ENCODE measurements at places on chromosomes 7 and 10.

- DNase-seq: no peak
These were observed 100.3 kb downstream of the ARL5B start for GRCh38 chr10:18759575-18759974.

- peak; percentile 36 for DNase-seq
These were observed 3.2 kb upstream of the HUS1 start for GRCh38 chr7:47982610-47983009.

DNA sequence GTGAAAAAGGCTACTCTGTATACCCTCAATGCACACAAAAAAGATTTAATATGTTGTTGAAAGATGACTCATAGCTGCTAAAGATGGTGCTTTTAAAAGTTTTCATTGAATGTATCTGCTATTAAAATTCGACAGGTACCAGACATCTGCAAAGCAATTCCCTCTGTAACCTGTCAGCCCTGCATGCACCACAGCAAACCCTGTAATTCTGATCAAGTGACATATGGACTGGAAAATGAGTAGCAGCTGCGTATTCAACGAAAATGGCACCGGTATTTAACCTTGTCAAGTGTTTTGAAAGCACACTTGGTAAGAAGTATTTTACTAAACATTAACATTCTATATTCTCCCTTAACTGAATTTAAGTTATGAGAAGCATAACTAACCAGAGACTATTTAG is 58.2 kb upstream of the PTPRN2 start:
- DNase-seq: no peak

GRCh38 chr10:27646194-27646593 is 99.4 kb downstream of the MKX start:
- DNase-seq: no peak

DNA sequence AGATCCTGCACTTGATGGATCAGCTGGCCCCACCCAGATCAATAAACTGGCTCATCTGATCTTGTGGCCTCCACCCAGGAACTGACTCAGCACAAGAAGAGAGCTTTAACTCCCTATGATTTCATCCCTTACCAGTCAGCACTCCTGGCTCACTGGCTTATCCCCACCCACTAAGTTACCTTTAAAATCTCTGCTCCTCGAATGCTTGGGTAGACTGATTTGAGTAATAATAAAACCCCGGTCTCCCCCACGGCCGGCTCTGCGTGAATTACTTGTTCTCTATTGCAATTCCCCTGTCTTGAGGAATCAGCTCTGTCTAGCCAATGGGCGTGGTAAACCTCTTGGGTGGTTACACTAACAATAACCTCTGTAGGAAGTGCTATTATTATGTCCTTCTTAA is 83.7 kb downstream of the MBL2 start:
- DNase-seq: no peak

DNA sequence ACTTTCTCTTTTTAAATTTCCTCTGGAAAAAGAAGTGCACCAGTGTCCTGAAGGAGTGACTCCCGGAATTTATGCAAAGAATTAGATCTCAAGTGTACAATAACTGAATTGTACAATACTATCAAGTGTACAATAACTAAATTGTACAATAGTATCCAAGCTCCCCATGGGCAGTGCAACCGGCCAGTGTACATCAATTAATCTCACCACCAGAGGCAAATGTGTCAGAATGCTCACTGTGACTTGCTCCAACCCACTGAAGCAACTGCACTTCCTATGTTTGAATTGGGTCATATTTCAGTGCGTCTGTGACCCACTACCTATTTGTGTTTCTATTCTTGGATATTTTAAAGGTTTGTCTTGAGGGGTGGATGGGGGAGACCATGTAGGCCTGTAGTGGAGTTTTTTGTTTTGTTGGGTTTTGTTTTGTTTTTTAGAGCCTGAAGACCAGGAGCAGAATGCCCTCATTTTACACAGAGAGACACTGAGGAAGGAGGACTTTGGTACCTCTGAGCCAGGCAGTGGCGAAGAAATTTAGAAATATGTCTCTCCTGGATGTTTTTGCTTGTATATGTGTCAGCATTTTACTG is 78.5 kb upstream of the CTTNBP2 start:
- DNase-seq: no peak

DNA sequence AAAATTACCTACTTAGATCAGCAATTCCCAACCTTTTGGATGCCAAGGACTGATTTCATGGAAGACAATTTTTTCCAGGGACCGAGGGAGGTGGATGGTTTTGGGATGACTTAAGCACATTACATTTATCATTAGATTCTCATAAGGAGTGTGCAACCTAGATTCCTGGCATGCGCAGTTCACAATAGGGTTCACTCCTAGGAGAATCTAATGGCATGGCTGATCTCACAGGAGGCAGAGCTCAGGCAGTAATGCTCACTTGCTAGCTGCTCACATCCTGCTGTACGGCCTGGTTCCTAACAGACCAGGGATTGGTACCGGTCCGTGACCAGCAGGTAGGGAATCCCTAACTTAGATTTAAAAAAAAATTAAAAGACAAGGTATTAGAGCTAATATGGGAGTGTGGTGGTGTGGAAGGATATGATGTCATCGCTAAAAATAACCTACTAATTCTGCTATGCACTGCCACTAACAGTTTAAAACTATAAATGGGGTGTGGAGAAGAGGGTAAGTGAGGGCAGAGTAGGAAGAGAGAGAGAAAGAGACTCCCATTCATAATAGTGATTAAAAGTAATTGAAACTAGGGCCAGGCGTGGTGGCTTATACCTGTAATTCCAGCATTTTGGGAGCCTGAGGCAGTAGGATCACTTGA is 282.7 kb downstream of the BAMBI start:
- DNase-seq: no peak

- DNase-seq: peak; percentile 38
These were observed 10.0 kb upstream of the CHCHD1 start for GRCh38 chr10:73771722-73772280.

DNA sequence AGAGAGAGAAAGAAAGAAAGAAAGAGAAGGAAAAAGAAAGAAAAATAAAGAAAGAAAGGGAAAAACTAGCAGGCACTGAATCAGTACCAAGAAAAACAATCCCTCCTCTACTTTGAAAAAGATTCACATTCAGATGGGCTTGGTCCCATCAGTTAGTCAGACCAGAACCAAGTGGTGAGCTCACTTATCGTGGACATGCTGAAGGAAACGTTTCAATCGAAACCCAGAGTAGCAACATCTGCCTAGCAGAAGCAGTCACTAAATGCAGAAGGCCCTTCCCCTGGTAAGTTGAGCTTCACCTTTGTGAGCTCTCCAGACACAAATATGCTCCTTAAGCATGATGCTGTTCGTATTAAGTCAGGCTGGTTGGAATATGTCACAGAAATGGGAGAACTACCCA is 167.7 kb downstream of the TRIL start:
- DNase-seq: no peak

DNA sequence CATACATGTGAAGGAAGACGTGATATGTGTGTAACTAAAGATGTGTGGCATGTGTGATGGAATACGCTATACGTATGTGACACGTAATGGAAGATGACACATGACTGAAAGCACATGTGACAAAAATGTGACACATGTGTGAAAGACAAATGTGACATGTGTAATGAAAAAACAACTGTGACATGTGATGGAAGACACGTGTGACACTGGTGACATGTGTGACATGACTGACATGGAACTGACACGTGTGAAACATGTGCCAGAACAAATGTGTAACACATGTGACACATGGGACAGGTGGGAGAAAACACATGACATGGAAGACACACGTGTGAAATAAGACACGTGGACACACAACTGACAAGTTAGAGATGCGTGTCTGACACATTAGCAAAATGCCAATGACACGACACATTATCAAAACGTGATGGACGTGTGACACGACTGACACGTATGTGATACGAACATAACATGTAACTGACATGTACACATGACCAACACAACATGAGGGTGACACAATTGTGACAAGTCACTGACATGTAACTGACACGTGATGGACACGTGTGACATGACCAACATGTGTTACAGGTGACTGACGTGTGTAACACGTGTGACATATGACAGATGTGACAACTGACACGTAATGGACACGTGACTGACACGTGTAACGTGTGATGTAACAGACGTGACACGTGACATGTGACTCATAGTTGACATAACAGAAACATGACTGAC is 24.4 kb downstream of the CRPPA start:
- DNase-seq: no peak

DNA sequence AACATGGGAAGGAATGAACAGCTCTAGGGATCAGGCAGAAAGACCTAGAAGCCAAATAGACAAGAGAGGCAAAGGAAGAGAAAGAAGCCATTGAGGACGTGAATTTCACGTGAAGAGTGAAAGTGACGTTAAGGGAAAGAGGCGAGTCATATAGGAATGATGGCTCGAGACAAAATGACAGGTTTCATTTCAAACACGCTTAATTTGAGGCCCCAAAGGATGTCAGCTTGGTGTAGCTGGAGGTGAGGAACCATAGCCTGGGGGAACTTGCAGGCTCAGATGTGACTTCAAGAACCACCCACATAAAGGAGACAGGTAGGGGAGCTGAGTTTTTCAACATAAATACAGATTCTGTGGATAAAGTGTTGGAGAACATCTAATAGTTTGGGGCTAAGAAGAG is 84.3 kb upstream of the ATP6V0A4 start:
- DNase-seq: no peak

- DNase-seq: no peak
These were observed 259.9 kb upstream of the ZMIZ1 start for GRCh38 chr10:78808736-78809367.

DNA sequence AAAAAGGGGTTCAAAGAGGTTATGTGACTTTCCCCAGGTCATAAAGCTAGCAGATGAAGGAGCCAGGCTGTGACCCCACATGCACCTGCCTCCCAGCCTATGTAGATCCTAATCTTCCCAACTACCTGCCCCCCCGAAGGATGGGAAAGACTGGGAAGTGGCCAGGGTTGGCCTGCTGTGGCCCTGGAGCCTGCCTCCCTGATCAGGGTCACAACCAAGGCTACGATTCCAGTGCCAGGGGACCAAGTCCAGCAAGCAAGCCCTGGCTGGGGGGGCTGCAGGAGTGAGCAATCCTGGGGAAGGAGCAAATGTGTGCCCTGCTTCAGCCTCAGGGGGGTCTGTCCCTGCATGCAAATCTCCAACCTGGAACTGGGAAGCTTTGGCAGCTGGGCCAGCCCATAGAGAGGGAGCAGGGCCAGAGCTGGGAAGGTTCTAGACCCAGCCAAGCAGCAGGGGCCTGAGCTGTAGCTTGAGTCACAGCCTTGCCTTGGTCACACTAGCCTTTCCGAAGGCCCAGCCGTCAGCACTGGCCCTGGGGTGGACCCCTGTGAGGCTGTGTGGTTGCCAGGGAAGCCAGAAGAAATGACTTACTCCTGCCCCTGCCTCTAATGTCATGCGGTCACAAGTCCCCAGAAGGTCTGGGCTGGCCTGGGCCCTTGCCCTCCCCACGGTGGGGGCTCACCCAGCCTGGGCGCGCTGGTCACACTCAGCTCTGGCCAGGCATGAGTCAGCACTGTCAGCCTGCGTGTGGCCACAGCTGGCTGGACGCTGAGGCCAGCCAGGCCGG is 96.4 kb upstream of the ZMIZ1 start:
- peak; percentile 48 for DNase-seq

DNA sequence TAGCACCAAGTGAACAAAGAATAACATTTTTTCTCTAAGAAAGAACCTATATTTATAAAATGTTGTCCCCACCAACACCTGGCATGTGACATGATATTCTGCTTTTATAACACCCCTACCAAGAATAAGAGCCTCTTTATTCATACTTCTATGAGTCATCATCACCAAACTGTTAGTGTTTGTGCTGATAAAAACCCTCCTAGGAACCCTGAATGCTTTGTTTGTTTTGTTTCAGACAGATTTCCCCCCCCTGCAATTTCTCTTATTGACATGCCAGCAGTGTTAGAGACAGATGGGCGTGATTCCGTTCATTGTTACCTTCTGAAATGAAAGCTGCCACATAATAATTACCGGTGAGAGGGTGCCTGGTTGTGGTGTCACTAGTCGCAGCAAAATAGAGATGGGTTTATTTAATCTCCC is 651.1 kb downstream of the SORCS1 start:
- DNase-seq: peak; percentile 68

- no peak for DNase-seq
These were observed 921.3 kb upstream of the AUTS2 start for GRCh38 chr7:68676813-68677535.

DNA sequence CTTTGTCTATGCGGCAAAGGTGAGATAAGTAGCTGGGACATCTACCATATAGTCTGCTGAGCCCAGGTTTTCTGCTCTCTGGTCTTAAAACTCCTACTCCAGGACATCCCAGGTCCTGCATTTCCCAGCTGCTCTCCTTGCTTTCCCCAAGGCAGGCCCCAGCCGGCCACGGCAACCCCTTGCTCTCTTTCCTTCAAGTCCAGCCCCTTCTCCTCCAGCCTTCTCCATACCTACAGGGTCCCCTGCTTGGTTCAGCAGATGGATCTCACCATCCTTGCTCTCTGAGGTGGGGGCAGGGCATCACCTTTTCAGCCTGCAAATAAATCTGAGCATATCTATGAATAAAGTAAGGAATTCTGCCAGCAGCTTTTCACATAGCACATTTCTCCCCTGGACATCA is 8.7 kb downstream of the GIMAP5 start:
- DNase-seq: no peak

- peak; percentile 79 for DNase-seq
These were observed 621 bp upstream of the FAM13C start for GRCh38 chr10:59362959-59363381.

GRCh38 chr7:5218564-5219360 is 28.7 kb downstream of the WIPI2 start:
- no peak for DNase-seq

DNA sequence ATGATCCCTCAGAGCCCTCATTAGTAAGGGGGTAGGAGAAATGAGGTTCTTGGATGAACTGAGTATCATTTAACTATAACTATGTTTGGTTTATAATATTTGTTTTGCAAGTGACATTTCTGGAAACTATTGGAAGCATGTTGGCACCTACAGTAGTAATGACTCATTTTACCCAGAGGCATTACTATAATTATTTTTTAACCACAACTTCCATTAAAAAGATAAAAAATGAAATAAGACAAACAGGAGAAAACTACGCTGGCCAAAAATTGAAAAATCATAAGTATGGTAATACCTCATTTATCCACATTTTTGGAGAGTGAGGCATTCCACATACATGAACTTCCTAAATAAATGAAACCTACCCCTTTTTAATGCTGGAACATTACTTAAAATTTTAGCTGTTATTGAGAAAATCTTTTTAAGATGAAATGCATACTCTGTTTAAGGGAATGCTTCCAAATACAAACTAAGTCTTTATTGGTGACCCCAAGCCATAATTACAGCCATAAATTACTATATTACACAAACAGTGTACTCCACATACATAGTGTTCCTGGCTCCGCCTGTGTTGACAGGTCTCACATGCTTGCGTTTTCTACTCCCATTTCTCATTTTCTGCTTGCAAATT is 84.6 kb upstream of the CAPZA2 start:
- no peak for DNase-seq
